ENCODE measurements at places on chromosomes 3 and 15.

DNA sequence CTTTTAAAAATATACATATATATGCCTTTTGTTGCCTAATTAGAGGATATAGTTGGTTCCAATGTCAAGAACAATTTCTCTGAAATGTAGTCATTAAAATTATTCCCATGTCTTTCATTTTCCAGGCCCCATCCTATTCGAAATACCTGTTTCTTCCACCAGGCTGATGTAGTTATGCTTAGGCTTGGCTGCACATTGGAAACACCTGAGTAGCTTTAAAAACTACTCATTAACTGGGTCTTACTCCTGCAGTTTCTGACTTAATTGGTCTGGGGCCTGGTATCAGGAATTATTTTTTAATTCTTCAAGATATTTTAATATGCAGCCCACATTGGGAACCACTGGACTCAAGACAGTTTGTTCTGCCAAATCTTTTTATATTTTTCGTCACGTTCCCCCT lies 53.7 kb downstream of the TGFBR2 start:
- DNase-seq: no peak

GRCh38 chr3:190865828-190866227 lies 3.3 kb upstream of the GMNC start:
- DNase-seq: no peak

GRCh38 chr3:134885877-134886621 lies 91.0 kb downstream of the EPHB1 start:
- no peak for DNase-seq

GRCh38 chr3:129235344-129235917 lies 14.0 kb upstream of the COPG1 start:
- no peak for DNase-seq

- no peak for DNase-seq
Measured at GRCh38 chr3:78277801-78278200, 1237.9 kb downstream of the ROBO2 start.

Measured in CMK (cell line).